ENCODE measurements at places on chromosomes 3 and 15. TPM values are rescaled to one million over a fixed set of nuclear protein-coding genes. Genes with fewer than 3 reads are reported as not detected.

DNA sequence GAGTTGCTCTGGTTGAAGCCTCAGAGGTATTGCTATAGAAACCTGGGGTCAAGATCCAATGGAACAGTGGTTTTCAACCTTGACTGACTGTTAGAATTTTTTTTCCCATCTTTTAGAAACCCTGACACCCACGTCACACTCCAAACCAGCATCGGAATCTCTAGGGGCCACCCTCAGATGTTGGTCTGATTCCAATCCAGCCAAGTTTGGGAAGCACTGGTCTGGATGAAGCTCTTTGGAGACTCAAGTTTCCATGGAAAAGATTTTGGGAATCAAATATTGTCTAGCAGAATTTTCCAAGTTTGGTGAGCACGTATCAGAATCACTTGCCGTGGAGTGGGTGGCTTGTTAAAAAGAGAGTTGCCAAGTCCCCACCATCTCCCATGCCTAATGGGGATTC is 103.8 kb downstream of the THSD4 start:
- H3K27ac ChIP-seq = peak overlapping the region; percentile 93
- no peak overlapping the region for H3K4me3 ChIP-seq
- peaks cover 11% of the 10 kb centered on the region for H3K36me3 ChIP-seq
- no peak for DNase-seq
- H3K4me1 ChIP-seq = peaks cover 24% of the 10 kb centered on the region

DNA sequence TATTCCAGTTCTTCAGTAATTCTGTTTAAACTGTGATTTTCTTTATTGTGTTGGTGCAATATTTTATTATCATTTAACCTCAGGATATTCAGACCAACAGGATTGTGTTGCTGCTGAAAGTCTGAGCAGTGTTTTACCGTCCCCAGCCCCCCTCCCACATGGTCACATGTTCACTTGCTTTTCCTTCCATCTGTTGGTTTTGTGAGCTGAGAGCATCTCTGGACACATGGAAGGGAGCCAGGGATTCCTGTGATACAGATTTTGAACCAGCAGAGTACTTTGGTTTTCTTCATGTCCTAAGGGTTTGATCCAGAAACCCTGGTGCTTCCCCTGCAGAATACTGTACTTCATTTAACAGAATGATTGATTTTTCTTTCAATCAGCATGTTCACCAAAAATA is 11.9 kb downstream of the ARRDC4 start:
- H3K4me1 ChIP-seq = peaks cover 8% of the 10 kb centered on the region
- peaks cover 8% of the 10 kb centered on the region for H3K36me3 ChIP-seq
- no peak overlapping the region for H3K4me3 ChIP-seq
- no peaks in the 10 kb centered on the region for H3K27me3 ChIP-seq
- DNase-seq = no peak

- no peaks in the 10 kb centered on the region for H3K4me1 ChIP-seq
- H3K4me3 ChIP-seq = no peak overlapping the region
- DNase-seq = no peak
- no peaks in the 10 kb centered on the region for H3K36me3 ChIP-seq
- peaks cover 6% of the 10 kb centered on the region for H3K27me3 ChIP-seq
These were observed 28.7 kb downstream of the DLEC1 start for GRCh38 chr3:38067508-38068233.

GRCh38 chr3:149673393-149673792 is 15.6 kb upstream of the WWTR1 start:
- no peak overlapping the region for H3K27ac ChIP-seq
- no peak overlapping the region for H3K4me3 ChIP-seq
- peaks cover 4% of the 10 kb centered on the region for H3K4me1 ChIP-seq
- peak; percentile 45 for DNase-seq
- H3K36me3 ChIP-seq = no peaks in the 10 kb centered on the region

DNA sequence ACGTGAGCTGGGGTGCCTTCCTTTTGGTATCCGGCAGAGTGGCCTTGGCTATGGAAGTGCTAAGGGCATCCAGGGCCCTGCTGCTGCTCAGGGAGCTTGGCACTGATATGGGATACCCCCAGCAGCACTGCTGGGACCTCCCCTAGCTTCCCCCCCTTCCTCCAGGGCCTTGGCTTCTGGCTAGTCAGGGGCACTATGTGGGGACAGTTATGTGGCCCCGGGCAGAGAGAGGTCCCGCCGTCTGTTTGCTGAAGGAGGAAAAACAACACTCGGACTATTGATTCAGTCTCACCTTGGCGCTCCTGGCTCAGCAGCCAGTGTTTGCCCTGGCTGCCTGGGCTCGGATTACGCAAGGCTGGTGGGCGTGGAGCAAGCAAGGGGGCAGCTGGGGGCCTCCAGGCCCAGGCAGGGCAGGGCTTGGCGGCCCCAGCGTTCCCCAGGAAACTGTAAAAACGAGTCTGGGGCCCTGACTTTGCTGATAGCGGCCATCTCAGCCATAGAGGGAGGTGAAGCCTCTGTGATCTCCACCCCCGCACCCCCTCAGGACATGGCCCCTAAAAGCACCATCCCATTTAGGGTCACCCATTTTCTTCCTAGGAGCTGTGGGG is 5.7 kb downstream of the FURIN start:
- 0 out of 2 replicates have a peak overlapping the region, but pooled peaks have one; percentile 10 for H3K27ac ChIP-seq
- no peaks in the 10 kb centered on the region for H3K27me3 ChIP-seq
- H3K4me1 ChIP-seq = peaks cover 32% of the 10 kb centered on the region
- DNase-seq = no peak
- H3K4me3 ChIP-seq = no peak overlapping the region

DNA sequence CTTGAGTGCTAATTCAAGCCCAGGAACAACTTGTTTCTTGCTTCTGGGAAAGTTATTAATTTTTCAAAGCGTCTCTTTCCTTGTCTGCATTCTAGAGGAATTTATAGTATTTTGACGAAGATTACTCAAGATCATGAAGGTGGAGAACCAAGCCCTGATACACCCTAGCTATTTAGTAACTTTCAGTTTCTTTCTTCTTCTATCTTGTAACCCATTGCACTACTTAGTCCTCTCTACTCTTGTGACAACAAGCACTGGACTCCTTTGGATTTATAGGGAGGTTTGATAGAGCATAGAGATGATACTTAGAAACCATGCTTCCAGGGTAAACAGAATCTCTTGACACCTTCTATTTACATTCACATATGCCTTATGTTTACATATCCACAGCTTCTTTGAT is 203.3 kb upstream of the GRM7 start:
- H3K27me3 ChIP-seq = no peaks in the 10 kb centered on the region
- H3K4me3 ChIP-seq = no peak overlapping the region
- no peaks in the 10 kb centered on the region for H3K36me3 ChIP-seq
- H3K4me1 ChIP-seq = no peaks in the 10 kb centered on the region
- H3K27ac ChIP-seq = no peak overlapping the region
- DNase-seq = no peak

- no peaks in the 10 kb centered on the region for H3K4me1 ChIP-seq
- no peak overlapping the region for H3K27ac ChIP-seq
- no peak overlapping the region for H3K4me3 ChIP-seq
These were observed 1284.7 kb downstream of the ROBO1 start for GRCh38 chr3:78483090-78483489.

DNA sequence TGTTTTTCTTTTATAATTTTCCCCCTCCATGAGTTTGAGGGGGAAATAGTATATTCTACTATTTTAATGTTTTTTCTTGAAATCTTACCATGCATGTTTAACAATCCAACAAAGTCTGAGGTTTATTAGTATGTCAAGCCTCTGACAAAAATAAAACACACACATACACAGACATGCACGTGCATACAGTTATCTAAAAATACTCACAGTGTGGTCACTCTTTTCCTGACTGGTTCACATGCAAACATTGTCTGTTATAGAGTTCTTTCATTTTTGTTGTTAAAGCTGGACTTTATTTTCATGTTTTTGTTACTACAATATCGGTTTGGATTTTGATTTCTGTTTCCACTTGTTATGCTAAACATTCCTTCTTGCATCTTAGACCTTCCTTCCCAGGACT is 236.6 kb downstream of the MFSD1 start:
- H3K36me3 ChIP-seq = no peaks in the 10 kb centered on the region
- no peaks in the 10 kb centered on the region for H3K27me3 ChIP-seq
- no peak overlapping the region for H3K4me3 ChIP-seq

DNA sequence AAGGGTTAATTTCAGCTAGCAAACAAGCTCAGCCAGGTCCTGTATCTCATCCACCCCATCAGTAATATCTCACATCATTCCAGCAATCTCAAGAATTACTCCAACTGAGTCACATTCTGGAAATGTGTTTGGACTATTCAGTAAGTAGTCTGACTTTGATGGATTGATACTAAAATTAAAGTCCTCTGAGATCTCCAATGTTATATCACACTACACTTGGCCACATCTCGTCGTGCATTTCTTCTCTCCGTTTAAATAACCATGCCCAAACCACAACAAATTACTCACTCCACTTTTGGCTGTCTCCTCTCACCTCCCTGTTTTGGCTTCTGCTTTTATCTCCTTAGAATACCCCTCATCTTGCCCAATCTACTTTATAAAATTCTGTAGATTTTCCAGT is 292.2 kb downstream of the PYDC2 start:
- no peak for DNase-seq
- H3K36me3 ChIP-seq = no peaks in the 10 kb centered on the region
- H3K4me1 ChIP-seq = no peaks in the 10 kb centered on the region
- H3K27ac ChIP-seq = no peak overlapping the region

- H3K4me3 ChIP-seq = no peak overlapping the region
- no peak overlapping the region for H3K27ac ChIP-seq
- H3K27me3 ChIP-seq = peaks cover 20% of the 10 kb centered on the region
- H3K36me3 ChIP-seq = no peaks in the 10 kb centered on the region
- no peak for DNase-seq
These were observed 51.7 kb downstream of the PCSK6 start for GRCh38 chr15:101437618-101438481.

DNA sequence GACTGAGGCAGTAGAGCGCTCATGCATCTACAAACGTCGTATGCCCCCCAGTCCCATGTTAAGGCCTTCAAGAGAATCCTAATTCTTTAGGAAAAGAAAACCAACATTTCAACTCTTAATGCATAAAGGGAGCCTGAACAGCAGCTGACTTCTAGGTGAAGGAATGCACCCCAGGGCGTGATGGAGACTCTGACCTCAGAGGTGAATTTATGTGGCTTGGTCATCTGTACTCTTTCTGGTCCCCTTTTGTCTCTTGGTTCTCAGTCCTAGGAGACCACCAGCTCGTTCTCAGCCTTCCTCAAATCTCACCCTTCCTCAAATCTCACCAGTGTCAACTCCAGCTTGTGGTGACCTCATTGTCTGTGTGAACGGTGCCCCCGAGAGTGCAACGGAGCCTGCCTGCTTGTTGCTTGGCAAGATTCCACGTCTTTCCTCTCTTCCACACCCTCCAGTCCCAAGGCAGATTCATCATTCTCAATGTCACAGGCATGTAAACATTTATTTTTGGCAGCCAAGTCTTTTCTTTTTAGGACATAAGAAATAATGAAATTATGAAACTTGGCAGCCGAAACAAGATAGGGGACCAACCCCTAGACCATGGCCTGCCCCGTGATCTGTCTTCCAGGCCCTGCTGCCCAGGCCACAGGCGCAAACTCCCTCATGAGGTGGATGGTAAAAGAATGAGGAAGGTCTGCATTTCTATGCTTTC is 166.2 kb downstream of the ADAMTS17 start:
- H3K4me1 ChIP-seq = no peaks in the 10 kb centered on the region
- H3K27ac ChIP-seq = no peak overlapping the region
- no peaks in the 10 kb centered on the region for H3K36me3 ChIP-seq
- H3K27me3 ChIP-seq = no peaks in the 10 kb centered on the region
- no peak overlapping the region for H3K4me3 ChIP-seq

GRCh38 chr3:63561879-63562278 is 90.6 kb upstream of the SNTN start:
- H3K4me3 ChIP-seq = no peak overlapping the region
- no peaks in the 10 kb centered on the region for H3K4me1 ChIP-seq
- no peak for DNase-seq
- no peaks in the 10 kb centered on the region for H3K36me3 ChIP-seq

GRCh38 chr3:189720736-189721417 is 89.7 kb downstream of the TP63 start:
- H3K4me1 ChIP-seq = peaks cover 1% of the 10 kb centered on the region
- no peak for DNase-seq
- H3K4me3 ChIP-seq = no peak overlapping the region
- no peak overlapping the region for H3K27ac ChIP-seq
- no peaks in the 10 kb centered on the region for H3K36me3 ChIP-seq

- peak overlapping the region; percentile 82 for H3K4me3 ChIP-seq
- peaks cover 9% of the 10 kb centered on the region for H3K36me3 ChIP-seq
- peak overlapping the region; percentile 97 for H3K27ac ChIP-seq
- no peaks in the 10 kb centered on the region for H3K27me3 ChIP-seq
These were observed 1.9 kb downstream of the GNAI2 start for GRCh38 chr3:50237754-50238548.

- no peak overlapping the region for H3K4me3 ChIP-seq
- H3K36me3 ChIP-seq = no peaks in the 10 kb centered on the region
- peaks cover 5% of the 10 kb centered on the region for H3K4me1 ChIP-seq
- no peaks in the 10 kb centered on the region for H3K27me3 ChIP-seq
These were observed 339.7 kb upstream of the NR2F2 start for GRCh38 chr15:95990833-95991232.

DNA sequence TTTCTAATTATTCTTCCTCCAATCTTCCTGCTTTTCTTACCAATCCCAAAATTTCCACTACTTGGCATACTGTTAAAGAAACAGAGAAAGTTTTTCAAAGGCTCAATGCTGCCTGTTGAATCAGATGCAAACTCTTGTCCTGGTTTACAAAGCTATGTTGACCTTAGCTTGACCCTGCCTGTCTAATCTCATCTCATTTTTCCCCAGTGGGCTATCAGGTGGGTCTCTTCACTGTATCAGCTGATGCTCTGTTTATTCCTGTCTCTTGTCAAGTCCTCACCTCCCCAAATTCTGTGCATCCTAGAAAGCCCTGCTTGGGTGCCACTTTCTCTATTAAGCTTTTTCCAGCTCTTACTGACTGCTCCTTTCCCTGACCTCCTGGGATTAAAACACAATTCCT is 18.2 kb downstream of the NFKBIZ start:
- peaks cover 8% of the 10 kb centered on the region for H3K4me1 ChIP-seq
- no peak for DNase-seq
- H3K27ac ChIP-seq = no peak overlapping the region
- no peaks in the 10 kb centered on the region for H3K27me3 ChIP-seq
- H3K36me3 ChIP-seq = no peaks in the 10 kb centered on the region

GRCh38 chr3:178699810-178700209 is 163.6 kb downstream of the KCNMB2 start:
- peaks cover 8% of the 10 kb centered on the region for H3K4me1 ChIP-seq
- no peak for DNase-seq
- no peak overlapping the region for H3K4me3 ChIP-seq
- H3K36me3 ChIP-seq = no peaks in the 10 kb centered on the region
- no peaks in the 10 kb centered on the region for H3K27me3 ChIP-seq

GRCh38 chr15:74303741-74304309 is 63.6 kb downstream of the CYP11A1 start:
- no peak overlapping the region for H3K4me3 ChIP-seq
- no peak for DNase-seq
- no peaks in the 10 kb centered on the region for H3K4me1 ChIP-seq
- H3K27ac ChIP-seq = no peak overlapping the region
- H3K27me3 ChIP-seq = peaks cover 96% of the 10 kb centered on the region

The BMF gene
- total RNA-seq = 1.7 TPM

The ZNF860 gene
- total RNA-seq = 0.56 TPM

The ITPKA gene
- total RNA-seq = 1.4 TPM

The HDGFL3 gene
- 9.5 TPM for total RNA-seq

The ULK4 gene
- total RNA-seq = 5.0 TPM

The LRTM1 gene
- total RNA-seq = not detected

The PP2D1 gene
- not detected for total RNA-seq

The TUSC7 gene
- total RNA-seq = not detected

The TAGLN3 gene
- 3.2 TPM for total RNA-seq
